ENCODE measurements at places on chromosomes 2 and 18.

DNA sequence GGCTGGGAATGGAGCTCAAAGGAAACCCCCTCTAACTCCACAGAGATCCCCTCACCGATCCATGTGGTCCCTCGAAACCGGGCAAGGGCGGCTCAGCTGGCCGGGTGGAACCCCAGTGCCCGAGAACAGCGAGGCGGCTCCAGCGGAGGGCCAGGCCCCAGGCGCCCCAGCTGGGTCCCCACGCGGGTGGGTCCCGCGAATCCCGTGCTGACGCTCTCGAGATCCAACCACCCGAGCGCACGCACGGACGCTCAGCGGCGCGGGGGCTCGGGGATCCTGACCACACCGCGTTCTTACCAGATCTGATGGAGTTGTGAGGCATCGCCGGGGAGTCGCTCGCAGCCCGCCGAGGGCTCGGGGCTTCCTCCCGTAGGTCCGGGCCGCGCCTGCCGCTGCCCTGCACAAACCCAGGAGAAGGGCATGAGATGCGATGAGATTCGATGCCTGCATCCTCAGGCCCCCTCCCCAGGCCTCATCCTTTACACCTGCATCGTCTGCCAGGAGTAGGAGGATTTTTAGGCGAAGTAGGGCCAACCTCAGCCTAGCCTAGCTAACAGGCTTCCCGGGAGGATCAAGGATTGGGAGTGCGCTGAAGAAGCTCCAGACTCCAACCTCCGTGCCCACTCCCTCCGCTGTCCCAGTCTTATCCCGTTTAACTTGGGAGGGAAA lies 514 bp downstream of the PAX8 start:
- DNase-seq, result no peak

- DNase-seq, result no peak
Measured at GRCh38 chr2:50225021-50225928, 806.7 kb downstream of the NRXN1 start.

DNA sequence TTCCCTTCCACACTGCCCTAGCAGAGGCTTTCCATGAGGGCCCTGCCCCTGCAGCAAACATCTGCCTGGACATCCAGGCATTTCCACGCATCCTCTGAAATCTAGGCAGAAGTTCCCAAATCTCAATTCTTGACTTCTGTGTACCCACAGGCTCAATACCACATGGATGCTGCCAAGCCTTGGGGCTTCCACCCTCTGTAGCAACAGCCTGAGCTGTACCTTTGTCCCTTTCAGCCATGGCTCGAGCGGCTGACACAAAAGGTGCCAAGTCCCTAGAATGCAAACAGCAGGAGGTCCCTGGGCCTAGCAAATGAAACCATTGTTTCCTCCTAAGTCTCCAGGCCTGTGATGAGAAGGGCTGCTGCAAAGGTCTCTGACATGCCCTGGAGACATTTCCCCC lies 744.5 kb upstream of the LINC00305 start:
- DNase-seq, result no peak

GRCh38 chr2:37851828-37852584 lies 73.1 kb upstream of the RMDN2 start:
- no peak for DNase-seq

GRCh38 chr2:190582736-190583506 lies 48.4 kb upstream of the NEMP2 start:
- no peak for DNase-seq

DNA sequence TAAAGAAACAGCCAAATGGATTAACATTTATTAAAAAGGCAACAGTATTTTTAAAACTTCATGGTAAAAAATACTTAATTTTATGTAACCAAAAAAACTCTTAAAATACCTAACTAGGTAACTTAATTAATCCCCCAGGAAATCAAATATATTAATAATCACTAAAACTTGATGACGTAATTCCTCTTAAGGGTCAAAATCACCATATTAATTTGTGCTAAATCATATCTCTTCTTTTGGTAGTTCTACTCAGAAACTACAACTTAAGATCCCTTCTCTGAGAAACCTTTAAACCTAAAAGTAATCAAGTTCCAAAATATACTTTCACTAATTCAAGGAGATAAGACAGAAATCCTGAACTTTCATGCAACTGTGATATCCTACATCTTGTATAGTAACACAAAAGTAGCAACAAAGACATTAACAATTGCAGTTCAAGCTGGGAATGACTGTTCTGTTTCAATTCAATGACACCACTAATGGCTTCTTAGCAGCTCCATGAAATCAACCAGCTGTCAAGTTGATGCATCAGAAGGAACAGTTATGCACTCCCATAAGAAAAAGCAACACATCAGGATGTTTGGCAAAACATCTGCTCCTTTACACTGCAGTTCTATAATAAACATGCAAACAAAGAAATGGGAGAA lies 4.0 kb downstream of the BAZ2B start:
- no peak for DNase-seq

DNA sequence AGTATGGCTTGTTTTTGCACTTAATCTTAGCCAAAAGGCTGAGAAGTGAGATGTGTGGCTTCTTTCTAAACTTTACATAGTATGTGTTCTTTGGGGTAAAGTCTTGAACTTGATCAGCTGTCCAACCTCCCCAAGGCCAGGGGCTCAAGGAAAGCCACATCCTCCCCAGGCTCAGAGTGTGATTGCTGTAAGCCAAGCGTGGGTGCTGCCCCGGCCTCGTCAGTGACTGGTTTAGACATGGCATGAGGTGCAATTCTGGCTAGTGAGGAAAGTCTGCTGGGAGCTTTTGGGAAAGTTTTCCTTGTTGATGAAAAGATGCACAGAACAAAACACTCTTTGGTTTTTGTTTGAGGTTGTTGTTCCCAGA lies 40.2 kb downstream of the TMEM177 start:
- no peak for DNase-seq

DNA sequence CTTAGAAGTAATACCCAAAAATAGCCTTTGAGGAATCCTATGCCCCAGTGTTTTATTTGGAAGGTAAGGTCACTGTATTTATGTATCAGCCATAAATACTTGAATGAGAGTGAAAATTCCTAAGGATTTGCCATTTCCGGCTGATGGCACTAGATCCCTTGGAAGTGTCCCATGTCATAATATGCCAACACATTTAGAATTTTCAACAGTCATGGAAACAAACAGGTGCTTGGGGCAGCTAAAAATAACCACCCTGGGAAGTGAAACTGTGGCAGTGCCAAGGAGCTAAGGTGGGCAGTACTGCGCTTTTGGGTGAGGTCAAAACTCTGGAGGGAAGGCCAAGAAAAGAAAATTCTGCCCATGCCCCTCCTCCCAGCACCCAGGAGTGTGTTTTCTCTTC lies 80.2 kb downstream of the TCF7L1 start:
- DNase-seq, result no peak

- no peak for DNase-seq
Measured at GRCh38 chr2:47223980-47224379, 68.9 kb upstream of the STPG4 start.

DNA sequence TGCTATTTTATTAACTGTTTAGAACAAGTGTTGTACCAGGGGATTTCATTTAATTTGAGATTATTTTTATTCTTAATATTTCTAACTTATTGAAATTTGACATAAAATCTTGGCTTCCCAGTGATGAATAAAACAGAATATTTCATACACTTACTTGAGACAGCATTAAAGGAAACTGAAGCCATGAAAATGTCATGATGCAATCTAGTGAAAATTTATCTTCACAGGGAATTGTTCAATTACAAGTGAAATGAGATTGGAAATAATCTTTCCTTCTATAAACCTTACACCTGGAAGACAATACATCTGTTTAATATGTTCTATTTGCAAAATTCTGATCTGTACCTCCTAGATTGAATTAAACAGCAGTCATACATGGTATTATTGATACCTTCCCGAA lies 511.0 kb upstream of the CDH7 start:
- DNase-seq, result no peak

DNA sequence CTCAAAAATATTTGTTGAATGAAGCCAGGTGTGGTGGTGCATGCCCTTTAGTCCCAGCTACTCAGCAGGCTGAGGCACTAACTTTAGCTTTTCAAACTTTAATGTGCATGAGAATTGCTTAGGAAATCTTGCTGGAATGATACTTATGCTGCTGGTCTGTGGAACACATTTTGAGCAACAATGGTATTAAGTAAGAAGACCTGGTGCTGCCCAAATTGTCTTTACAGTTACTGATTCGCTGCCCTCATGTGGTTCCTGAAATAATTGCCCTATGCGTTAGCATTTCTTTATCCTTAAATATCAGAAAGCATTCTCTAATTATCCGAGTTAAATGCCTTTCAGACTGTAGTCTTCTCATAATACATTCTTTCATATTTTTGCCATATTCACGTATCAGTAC lies 76.0 kb upstream of the SESTD1 start:
- DNase-seq, result no peak

- no peak for DNase-seq
Measured at GRCh38 chr2:10548626-10549025, 100.5 kb upstream of the ODC1 start.

- DNase-seq, result no peak
Measured at GRCh38 chr18:79621501-79621900, 58.1 kb upstream of the CTDP1 start.

- no peak for DNase-seq
Measured at GRCh38 chr2:21231985-21232384, 108.2 kb downstream of the TDRD15 start.

GRCh38 chr2:181887045-181887444 lies 4.5 kb upstream of the ITPRID2 start:
- no peak for DNase-seq

DNA sequence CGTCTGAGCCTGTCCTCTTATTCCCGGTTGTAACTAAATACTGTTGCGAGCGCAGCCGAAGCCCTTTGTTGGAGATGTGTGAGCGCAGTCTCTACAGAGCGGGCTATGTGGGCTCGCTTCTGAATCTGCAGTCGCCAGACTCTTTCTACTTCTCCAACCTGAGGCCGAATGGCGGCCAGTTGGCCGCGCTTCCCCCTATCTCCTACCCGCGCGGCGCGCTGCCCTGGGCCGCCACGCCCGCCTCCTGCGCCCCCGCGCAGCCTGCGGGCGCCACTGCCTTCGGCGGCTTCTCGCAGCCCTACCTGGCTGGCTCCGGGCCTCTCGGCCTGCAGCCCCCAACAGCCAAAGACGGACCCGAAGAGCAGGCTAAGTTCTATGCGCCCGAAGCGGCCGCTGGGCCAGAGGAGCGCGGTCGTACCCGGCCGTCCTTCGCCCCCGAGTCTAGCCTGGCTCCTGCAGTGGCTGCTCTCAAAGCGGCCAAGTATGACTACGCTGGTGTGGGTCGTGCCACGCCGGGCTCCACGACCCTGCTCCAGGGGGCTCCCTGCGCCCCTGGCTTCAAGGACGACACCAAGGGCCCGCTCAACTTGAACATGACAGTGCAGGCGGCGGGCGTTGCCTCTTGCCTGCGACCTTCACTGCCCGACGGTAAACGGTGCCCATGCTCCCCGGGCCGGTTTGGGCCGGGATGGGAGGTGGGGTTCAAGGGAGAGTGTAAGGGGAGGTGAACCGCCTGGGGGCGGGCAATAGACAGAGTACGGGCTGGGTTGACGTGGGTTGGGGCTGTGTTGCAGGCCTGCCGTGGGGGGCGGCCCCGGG lies at the start of gene HOXD12:
Gene HOXD12 (plus strand): TSS at position 68 of the 819 bp plus-strand sequence. CDS start 7 bp downstream, at position 75.
- DNase-seq, result no peak

GRCh38 chr18:58567453-58568196 lies 61.3 kb downstream of the ALPK2 start:
- DNase-seq, result no peak

Measured in GOT3 (cell line).